ENCODE measurements at places on chromosomes 12 and 14. TPM values are rescaled to one million over a fixed set of nuclear protein-coding genes. Genes with fewer than 3 reads are reported as not detected.

GRCh38 chr14:95464103-95464502 is 52.3 kb downstream of the SYNE3 start:
- DNase-seq: no peak

APOF gene
- total RNA-seq: not detected

SMIM41 gene
- total RNA-seq: 1.3 TPM

DNA sequence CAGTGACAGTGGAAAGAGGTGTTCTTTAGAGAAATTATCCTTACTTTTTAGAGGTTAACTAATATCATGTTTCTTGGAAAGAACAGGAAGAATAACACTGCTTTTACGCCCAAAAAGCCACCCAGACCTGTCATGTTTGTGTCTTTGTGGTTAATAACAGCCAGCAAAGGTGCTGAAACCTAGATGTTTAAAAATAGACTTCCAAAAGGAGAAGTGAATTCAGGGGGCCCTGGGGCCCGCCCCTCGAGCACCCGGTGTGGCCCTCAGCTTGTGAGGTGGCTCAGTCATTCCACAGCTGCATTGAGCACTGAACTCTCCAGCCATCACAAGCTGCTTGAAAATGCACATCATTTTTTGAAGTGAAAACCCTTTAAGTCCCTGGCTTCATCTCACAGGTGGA is 20.8 kb upstream of the AMN start:
- DNase-seq: peak; percentile 91

ADAM21 gene
- total RNA-seq: not detected

DNA sequence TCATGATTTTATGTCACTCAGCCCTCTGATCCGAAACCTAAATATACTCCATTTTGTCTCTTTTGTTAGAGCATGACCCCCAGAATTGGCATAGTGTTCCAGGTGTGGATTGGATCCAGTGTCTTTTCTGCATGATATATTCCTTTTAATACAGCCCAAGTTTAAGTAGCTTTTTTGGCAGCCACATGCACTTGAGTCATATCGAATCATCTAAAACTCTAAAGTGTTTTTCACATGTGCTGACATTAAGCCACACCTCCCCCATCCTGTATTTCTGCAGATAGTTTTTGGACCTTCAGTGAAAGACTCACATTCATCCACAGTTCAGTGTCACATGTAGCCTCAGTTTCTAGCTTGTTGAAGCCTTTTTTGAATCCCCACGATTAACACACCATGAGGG is 30.6 kb downstream of the BORCS5 start:
- no peak for DNase-seq

DNA sequence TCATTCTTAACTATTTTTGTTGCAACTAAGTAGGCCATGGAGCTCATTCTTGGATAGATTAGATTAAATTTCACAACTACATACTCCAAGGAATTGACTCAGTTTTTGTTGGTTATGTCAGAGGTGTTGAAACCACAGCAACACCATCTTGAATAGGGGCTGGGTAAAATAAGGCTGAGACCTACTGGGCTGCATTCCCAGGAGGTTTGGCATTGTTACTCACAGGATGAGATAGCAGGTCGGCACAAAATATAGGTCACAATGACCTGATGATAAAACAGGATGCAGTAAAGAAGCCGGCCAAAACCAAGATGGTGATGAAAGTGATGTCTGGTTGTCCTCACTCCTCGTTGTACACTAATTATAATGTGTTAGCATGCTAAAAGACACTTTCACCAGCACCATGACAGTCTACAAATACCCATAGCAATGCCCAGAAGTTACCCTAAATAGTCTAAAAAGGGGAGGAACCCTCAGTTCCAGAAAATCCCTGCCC is 20.9 kb downstream of the DMAC2L start:
- no peak for DNase-seq

DNA sequence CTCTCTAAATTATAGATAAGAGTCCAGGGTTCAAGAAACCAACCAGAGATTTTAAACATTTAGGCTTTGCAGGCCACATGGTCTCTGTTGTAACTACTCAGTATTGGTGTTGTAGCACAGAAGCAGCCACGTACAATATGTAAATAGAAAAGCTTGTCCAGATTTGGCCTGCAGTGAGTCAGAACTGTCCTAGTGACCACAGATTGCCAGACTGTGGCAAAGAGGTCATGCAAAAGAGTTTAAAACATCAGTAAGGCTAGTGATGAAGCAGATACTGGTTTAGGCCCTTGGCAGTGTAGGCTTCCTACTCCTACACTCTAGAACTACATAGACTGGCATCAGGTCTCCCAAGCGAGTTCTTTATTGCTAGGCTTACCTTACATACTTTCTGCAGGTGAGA is 117.6 kb upstream of the GARIN6 start:
- DNase-seq: no peak

- no peak for DNase-seq
Measured at GRCh38 chr12:13834241-13834640, 147.2 kb downstream of the GRIN2B start.

TESPA1 gene
- 16.7 TPM for total RNA-seq

DNA sequence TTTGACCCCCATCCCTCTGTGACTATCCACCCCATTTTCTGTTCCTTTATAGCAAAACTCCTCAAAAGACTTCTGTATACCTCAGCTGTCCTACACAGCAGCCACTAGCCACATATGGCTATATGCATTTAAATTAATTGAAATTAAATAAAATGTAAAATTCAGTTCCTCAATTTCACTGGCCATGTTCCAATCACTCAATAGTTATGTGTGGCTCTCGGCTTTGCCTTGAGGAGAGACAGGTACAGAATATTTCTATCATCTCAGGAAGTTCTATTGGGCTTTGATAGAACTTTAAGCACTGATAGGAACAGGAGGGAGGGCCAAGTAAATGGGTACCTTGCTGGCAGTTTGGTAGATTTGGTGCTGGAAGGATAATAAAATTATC is 280.3 kb upstream of the AMIGO2 start:
- DNase-seq: no peak

KRT79 gene
- total RNA-seq: not detected

DNA sequence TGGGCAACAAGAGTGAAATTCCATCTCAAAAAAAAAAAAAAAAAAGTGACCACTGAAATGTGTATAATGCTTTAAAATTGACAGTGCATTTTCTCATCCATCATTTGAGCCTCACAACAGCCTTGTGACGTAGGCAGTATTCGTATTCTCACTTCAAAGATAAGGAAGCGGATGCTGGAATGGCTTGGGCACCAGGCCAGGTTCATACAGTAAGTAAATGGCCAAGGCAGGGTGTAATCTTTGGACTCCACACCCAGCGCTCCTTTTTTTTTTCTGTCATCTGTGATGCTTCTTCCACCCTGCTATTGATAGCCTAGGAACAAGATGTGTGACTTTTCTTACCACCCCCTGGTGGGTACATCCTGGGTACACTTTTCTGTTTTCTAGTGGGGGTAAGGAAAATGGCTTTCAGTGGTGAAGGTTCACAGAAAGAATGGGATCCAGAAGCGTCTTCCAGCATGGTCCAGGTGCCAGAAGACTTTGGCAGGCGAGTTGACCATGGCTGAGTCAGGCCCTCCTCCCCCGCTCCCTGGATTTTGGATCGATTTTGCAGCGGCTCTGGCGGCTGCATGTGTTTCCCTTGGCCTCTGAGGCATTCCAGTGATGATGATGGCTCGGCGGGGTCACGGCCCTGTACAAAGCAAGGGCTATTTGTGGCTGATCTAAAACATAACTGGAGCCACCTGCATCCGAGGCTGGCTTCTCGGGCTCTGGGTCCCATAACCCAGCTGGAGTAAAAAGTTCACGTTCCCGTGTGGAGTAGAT is 110.6 kb downstream of the CACNA1C start:
- DNase-seq: no peak

DNA sequence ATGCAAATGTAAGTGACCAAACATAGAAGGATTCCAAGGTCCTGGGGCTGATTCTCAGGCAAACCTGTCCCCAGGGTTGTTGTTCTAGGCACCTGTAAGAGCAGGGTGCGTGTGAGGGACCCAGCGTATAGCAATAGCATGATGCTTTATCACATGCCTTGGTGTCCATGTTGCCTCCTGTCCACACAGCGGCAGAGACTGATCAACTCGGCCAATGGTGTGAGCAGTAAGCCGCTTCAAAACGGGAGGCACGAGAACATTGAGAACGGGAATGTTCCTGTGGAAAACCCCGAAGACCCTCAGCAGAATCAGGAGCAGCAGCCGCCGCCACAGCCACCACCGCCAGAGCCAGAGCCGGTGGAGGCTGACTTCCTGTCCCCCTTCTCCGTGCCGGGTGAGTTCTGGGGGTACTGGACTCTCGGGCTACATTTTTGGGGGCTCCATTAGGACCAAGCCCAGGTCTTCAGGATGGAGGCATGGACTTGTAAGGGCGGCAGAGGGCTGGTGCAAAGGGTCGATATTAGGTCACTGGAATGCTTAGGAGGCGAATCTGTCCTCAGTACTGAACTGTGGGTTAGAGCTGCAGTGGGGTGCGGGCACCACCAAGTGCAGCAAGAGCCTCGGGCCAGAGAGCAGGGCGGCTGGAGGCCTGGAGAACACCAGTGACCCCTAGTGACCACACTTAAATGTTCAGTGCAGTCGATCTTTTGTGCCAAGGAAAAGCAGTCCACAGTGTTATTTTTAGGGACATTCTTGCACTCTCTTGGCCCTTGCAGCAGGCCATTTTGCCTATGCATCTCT is 57.2 kb upstream of the RIN3 start:
- peak; percentile 91 for DNase-seq

CD4 gene
- 177 TPM for total RNA-seq

TEAD4 gene
- total RNA-seq: 15.4 TPM

TGFB3 gene
- total RNA-seq: 41.5 TPM

ASPG gene
- 0.10 TPM for total RNA-seq

DNA sequence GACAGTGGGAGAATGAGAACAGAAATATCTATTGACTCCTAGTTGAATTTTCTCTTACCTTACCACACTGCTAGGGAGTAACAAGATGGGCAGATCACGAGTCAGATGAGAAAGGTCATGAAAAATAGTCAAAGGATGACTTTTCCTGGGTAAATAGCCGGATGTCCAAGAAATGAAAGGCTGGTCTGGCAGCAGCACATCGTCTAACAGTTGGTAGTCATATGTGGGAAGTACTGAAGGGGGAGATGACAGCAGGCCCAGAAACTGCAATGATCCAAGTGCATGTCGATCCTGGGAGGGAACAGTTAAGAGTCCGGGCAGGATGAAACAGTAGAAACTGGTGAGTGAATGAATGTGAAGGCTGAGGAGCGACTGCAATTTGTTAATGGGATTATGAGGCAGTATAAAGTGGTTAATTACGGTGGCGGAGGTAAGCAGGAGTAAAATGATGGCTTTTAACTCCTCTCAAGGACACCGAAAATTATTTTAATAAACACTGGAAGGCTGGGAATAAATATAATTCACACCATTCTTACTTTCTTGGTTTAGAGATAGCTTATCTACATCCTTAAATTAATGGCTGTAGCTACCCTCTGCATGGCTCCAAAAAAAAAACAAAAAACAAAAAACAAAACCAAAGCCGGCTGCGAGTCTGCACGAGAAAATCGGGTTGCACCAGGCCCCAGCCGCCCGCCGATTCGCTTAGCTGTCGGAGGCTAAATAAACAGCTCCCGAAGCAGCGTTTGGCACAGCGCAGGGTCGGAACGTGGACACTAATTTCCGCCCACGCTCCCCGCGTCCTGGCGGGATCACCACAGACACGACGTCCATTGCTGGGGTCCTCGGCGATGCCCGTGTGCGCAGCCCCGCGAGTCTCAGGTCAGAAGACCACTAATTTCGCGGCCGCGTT is 1.0 kb upstream of the ERC1 start:
- peak; percentile 90 for DNase-seq

- no peak for DNase-seq
Measured at GRCh38 chr12:54460317-54460923, 13.0 kb downstream of the GTSF1 start.

MFAP5 gene
- 1.3 TPM for total RNA-seq

DNA sequence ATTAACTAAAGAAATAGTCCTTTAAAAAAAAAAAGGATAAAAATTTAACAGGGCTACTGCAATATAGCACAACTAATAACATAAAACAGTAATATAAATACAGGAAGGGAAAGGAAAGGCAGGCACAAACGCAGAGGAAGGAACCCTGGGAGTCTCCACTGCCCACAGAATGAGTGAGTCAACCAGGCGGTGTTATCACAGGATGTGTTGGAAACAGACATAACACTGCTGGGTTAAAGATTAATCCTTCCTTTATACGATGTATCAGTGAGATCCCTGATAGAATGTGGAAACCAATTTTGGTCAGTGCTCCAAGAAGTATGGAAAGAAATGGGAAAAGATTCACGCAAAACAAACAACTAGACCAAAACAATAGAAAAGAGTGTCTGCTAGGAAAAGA is 47.9 kb downstream of the FGD6 start:
- no peak for DNase-seq

FOXG1 gene
- total RNA-seq: not detected

ATP5MC2 gene
- total RNA-seq: 319 TPM

DNA sequence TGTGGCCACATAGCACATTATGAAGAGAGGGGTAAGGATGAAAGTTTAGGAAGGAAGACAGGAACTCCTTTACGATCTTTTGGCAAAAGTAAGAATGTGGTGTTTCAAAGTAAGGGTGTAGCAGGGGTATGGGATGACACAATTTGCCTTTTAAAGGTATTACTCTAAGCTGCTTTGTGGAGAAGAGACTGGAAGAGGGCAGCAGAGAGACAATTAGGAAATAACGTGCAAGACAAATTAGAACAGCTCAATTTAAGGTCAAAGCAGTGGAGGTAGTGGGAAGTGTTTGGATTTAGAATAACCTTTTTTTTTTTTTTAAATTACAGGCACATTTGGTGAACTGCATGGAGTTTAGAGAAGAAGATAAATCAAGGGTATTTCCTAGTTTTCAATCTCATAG is 342.6 kb downstream of the NOVA1 start:
- no peak for DNase-seq

ATF7IP gene
- 170 TPM for total RNA-seq

GRCh38 chr14:87837296-87837695 is 155.7 kb downstream of the GALC start:
- no peak for DNase-seq

GRCh38 chr12:27212861-27213260 is 31.2 kb upstream of the STK38L start:
- no peak for DNase-seq

- no peak for DNase-seq
Measured at GRCh38 chr12:95809000-95809680, 18.6 kb upstream of the NTN4 start.

DNA sequence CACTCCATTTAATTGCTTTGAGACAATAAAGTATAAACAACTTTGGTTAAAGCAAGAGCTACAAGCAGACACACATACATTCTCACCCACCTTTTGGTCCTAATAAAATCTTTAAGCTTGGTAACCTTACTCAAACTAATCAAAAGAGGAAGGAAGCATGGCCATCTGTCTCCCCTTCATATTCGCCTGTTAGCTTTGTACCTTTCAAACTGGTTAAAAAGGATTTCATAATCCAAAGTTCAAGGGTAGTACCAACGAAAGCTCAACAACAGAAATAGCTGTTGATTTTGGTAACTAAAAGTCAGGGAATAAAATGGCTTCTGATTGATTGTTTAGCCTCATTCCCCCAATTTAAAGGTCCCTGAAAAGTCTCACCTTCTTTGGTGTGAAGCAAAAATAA is 456.9 kb downstream of the BCAT1 start:
- DNase-seq: no peak
